T-helper 17 cell (primary cell): ENCODE measurements at places on chromosomes 7 and 10.

DNA sequence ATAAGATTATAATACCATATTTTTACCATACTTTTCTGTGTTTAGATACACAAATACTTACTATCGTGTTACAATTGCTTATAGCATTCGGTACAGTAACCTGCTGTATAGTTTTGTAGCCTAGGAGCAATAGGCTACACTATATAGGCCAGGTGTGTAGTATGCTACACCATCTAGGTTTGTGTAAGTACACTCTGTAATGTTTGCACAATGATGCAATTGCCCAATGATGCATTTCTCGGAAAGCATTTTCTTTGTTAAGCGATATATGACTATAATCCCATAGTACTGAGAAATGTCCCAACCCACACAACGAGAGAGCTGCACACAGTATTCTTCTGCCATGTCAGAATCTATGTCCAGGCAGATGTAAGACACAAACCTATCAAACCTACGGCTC lies 160.0 kb downstream of the NEBL start:
- DNase-seq = no peak

DNA sequence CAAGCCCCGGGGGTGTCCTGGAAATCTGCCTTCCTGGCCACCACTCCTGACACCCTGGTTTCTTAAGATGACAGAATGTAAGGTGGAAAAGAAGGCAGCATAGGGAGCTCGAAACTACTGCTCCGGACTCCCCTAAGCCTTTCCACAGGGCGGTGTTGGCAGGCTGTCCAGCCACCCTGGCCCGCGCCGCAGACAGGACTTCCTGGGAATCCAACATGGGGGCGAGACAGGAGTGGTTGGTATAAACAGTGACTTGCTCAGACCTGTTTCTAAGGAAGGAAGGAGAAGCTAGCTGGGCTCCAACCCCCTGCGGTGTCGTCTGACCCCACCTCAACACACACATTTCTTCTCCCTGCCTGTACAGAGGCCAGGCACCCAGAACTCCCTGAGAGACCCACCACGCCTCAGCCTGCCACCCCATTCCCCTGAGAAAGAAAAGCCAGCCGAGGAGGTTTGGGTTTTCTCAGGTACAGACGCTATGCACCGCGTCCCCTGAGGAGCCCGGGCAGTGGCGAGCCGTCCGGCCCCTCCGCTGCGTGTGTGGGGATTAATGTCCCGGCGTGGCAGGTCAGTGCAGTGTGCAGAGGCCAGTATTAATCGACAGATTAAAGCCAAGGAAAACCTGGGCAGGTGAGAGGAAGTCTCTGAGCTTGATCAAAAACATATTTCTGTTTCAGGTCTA lies 349.6 kb upstream of the MKI67 start:
- no peak for DNase-seq

GRCh38 chr7:75756991-75757676 lies 14.9 kb downstream of the CCL26 start:
- no peak for DNase-seq

DNA sequence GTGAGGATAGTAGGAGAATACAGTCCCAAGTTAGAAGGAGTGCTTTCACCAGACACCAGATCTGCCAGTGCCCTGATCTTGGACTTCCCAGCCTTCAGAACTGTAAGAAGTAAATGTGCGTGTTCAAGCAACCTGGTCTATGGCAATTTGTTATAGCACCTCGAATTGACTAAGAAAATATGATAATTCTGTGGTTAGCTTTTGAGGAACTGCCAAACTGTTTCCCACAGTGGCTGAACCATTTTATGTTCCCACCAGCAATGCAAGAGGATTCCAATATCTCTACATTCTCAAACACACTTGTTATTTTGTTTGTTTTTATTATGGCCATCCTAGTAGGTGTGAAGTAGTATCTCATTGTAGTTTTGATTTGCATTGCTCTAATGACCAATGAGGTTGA lies 47.0 kb downstream of the RBM20 start:
- no peak for DNase-seq

- DNase-seq = no peak
These were observed 528 bp upstream of the TNRC18 start for GRCh38 chr7:5423976-5424748.

- no peak for DNase-seq
These were observed 367.7 kb downstream of the BBS9 start for GRCh38 chr7:33497051-33497450.

- DNase-seq = no peak
These were observed 382.4 kb downstream of the SORCS3 start for GRCh38 chr10:105023211-105024111.

DNA sequence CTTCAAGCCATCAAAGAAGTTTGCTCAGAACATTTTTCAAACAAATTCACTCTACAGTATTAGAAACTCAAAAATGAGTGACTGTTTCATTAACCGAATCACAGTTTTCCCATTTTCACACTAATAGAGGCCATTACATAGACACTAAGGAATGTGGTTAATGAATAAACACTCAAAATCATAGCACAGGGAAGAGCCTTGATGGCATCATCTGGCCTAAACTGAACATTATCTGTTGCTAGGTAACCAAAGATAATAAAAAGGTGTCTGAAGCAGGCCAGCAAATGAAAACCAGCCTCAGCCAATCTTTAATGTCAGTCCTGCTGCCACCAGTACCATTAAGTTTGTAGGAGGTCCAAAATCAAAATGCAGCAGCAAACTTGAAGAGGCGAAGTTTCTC lies 492.4 kb upstream of the STEAP1 start:
- no peak for DNase-seq

- DNase-seq = no peak
These were observed 522.5 kb upstream of the LRRN3 start for GRCh38 chr7:110568388-110568787.

DNA sequence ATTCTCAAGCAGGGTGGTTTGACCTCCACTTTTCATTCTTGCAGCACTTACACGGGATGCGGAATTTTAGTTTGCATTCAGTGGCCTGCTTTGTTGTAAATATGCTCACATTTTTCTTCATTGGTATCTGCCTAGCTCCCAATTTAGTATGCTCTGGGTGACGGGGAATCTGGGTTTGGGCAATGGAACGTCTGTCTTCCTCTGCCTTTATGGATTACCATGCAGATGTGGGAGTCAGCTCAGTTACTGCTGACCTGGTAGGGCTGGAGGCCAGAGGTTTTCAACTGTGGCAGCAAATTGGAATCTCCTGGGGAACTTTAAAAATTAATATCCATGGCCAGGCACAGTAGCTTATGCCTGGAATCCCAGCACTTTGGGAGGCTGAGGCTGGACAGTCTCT lies 161.6 kb downstream of the CAMK1D start:
- no peak for DNase-seq

DNA sequence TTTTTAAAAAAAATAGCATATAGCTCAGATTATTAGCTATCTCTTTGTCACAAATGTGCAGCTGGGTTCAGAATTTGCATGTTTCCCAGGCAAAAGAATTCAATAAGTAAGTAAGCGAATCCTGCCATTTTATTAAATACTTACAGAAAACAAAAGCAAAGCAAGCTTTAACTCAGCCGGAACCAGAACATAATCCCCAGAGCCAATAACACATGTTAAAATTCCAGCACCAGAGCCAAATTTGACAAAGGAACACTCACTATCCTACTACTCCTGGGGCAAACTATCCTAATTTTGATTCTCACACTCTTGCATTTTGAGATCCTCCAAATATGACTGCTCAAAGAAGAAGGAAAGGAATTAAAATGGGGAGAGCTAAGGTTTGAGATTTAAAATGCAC lies 32.6 kb downstream of the LRRTM3 start:
- no peak for DNase-seq

- no peak for DNase-seq
These were observed 46.9 kb downstream of the AP3M1 start for GRCh38 chr10:74103560-74104258.

DNA sequence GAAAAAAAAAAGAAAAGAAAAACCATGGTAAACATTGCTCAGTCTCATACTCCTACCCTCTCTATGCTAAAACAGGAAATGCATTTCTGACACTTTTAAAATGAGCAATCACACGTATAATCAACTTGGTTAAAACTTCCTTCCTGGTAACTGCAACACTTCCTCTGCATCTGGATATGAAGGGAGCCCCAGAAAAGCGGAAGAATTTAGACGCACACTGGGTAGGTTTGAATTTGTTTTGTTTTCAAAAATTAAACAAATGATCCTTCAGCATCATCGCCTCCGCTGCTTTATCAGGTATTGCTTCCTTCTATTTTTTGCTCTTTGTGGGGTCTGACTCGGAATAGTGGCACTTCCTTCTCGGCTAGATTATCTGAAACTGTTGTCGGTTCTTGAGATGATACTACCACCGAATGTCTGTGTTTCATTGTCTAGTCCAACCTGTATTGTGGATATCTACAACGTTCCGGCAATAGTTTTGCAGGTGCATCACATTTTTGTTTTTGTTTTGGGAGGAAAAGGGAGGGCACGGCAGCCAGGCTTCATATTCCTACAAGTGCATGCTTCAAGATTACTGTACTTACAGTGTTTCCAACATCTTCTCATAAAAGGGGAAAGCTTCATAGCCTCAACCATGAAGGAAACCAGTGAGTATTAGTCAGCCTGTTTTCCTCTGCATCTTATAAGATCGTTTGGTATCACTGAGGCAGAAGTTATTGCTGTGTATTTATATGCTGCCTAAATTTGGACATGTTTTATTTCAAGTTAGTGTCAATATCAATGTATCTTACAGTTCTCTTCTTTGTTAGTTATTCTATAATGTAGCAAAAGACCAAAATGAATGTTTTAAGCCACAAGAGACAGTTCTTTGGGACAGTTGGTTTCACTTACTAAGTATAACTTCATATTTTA lies at the start of gene PIK3CG:
PIK3CG (plus strand) TSS at position 153 of the 912 bp plus-strand sequence. CDS start 2,280 bp downstream, outside the sequence.
- no peak for DNase-seq

- DNase-seq = no peak
These were observed 266.0 kb downstream of the C7orf25 start for GRCh38 chr7:42645906-42646305.

DNA sequence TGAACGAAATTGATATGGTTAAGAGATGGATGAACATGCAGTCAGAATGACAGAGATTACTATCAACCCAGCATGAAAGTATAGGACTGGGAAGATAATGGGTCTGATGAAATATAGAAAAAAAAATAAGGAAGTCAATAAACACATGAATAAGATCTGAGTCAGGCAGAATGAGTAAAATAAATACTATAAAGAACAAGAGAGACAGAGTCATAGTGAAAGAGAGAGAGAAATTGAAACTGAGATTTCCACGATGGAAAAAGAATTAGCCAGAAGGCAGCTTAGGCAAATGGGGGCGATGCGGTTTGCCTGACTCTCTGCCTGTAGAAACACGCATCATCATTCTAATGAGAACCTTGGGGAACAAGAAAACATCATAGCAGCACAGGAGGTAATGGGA lies 26.6 kb downstream of the SEMA3D start:
- no peak for DNase-seq

DNA sequence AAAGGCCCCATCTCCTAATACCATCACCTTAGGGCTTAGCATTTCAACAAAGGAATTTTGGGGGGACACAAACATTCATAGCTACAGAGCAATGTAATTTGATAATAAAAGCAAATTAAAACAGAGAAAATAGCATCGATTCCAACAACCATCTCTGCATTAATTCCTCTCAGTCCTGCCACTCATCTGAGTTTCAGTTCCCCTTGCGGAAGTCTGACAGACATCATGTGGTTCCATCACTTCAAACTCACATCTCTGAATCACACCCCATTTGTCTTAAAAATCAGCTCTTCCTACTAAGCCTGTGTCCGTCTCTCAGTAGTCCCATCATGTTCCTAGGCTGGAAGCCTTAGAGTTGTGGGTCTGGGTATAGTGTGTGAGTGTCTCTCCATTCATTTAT lies 3.6 kb downstream of the ADCK2 start:
- no peak for DNase-seq

DNA sequence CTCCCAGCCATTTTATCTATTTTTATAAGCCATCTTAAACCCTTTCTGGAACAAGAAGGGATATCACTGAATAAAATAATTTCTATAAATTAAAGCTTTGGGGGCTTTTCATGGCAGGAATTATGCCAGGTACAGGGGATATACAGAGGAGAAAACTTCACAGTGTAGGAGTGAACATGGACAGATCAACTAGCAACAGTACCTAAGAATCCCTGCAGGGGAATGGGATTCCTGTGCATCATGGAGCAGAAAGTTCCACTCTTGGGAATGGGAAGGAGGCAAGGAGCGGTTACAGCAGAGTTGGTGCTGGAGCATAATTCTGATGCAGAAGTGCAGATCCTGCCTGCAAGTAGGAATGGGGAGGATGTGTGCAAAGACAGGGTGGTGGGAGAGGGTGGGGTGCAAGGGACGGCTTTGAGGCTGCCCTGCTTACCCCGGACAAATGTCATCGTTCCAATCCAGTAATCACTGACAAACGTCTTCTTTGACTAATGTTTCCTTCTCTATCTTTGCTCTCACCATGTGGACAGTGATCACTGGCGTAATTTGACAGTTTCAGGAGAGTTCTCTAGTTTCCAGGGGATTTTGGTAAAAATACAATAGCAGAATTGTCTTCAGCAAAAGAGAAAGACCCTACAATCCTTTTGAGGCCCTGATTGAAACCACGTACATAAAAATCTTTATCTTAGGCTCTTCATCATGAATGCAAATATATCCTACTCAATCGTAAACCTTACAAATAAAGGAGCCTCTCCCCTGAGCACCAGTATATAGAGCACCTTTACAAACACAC lies 196.7 kb downstream of the HECW1 start:
- no peak for DNase-seq

DNA sequence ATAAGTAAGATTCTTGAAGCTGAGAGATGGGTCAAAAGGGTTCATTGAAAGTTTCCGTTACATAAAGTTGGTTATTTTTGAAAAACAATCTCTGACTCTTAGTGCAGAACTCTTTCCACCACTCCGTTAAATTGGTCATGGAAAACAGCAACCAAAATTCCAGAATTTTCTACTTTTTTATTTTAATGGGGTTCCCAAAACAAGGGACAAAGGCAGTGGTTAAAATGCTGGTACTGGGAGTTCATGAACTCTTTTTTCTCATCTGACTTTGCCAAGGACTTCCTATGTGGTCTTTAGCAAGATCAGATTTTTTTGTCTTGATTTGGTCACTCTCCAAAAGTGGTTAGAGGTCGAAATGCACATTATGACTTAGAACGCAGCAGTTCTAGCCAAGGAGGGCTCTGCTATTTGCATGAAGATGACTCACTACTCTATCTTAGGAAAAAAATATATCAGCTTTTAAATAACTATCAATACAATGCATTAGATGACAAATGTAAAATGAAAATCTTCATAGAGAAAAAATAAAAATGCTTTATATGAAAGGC lies 145.7 kb downstream of the REEP3 start:
- no peak for DNase-seq
